CD4-positive, CD25-positive, alpha-beta regulatory T cell (primary cell): ENCODE measurements at places on chromosomes 2 and 18. TPM values are rescaled to one million over a fixed set of nuclear protein-coding genes. Genes with fewer than 3 reads are reported as not detected.

GRCh38 chr2:128523457-128523856 is 204.8 kb upstream of the HS6ST1 start:
- H3K4me3 ChIP-seq: no peak overlapping the region
- no peaks in the 10 kb centered on the region for H3K36me3 ChIP-seq
- DNase-seq: no peak
- no peaks in the 10 kb centered on the region for H3K27me3 ChIP-seq
- no peaks in the 10 kb centered on the region for H3K4me1 ChIP-seq

GRCh38 chr2:16165518-16166326 is 225.4 kb downstream of the MYCN start:
- H3K27me3 ChIP-seq: no peaks in the 10 kb centered on the region
- no peak for DNase-seq

DNA sequence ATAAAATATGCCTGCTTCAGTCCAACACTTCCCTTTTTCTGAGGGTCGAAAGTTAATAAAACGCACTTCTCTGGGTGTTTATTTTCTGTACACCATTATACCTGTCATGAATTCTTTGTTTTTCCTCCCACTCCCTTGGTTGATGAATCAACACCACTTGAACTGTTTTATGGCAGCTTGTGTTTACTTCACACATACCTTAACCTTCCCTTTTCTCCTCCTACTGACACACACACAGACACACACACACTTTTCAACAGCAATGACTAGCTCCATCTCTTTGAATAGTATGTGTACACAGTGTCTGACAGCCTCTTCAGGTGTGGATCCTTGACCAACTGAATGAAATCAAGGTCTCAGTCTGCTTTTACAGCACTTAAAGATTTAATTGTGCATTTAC is 91.3 kb downstream of the SATB2 start:
- H3K36me3 ChIP-seq: no peaks in the 10 kb centered on the region
- no peak for DNase-seq
- H3K27ac ChIP-seq: no peak overlapping the region
- H3K4me1 ChIP-seq: no peaks in the 10 kb centered on the region

DNA sequence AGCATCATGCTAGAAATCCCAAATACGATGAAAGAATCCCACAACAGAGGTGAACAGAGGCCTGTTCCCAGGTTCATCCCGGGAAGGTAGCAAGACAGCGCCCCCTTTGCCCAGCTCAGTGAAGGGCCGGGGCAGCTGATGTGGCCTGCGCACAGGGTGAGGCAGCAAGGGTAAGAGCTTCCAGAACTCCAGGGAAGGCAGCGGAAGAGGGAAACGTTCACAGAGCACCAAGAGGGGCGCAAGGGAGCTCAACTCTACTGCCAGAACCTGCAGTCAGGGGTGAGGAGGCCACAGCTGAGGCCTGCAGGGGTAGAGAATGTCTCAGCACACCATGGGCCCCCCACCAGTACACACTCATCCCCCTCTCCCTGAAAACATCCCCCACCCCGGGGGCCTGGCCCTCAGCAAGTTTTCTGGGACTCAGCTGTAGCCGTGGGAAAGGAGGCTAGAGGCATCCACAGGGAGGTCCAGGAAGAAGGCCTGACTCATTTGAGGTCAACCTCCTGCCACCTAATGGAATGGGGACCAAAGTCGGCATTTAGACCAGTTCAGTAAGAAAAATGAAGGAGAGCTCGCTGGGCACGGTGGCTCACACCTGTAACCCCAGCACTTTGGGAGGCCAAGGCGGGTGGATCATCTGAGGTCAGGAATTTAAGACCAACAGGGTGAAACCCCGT is 95.6 kb upstream of the ASAP2 start:
- no peaks in the 10 kb centered on the region for H3K4me1 ChIP-seq
- DNase-seq: no peak
- no peak overlapping the region for H3K4me3 ChIP-seq
- H3K27me3 ChIP-seq: no peaks in the 10 kb centered on the region
- H3K27ac ChIP-seq: no peak overlapping the region

GRCh38 chr2:35080231-35080910 is 1275.2 kb upstream of the CRIM1 start:
- no peaks in the 10 kb centered on the region for H3K36me3 ChIP-seq
- H3K4me3 ChIP-seq: no peak overlapping the region
- H3K27me3 ChIP-seq: no peaks in the 10 kb centered on the region
- DNase-seq: no peak
- no peaks in the 10 kb centered on the region for H3K4me1 ChIP-seq

DNA sequence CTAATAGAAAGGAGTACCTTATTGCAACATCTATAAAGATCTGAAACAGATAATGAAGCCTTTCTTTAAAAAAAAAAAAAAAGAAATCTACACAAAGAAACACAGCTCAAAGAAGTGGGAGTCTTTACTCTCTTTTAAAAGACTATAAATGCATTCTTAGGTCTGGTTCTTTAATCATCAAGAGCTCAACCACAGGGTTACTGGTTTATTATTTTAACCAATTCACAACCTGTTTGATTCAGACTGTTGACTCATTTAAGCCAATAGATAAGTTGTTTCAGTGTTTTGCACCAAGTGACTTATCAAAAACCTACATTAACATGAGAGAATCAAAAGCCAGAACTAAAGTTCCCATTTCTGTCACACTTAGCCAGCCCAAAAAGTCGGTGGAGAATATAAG is 93.1 kb downstream of the TCF4 start:
- no peaks in the 10 kb centered on the region for H3K4me1 ChIP-seq
- no peak overlapping the region for H3K27ac ChIP-seq
- DNase-seq: no peak
- no peak overlapping the region for H3K4me3 ChIP-seq
- no peaks in the 10 kb centered on the region for H3K36me3 ChIP-seq

GRCh38 chr2:137975280-137976271 is 11.3 kb downstream of the HNMT start:
- H3K4me1 ChIP-seq: no peaks in the 10 kb centered on the region
- no peak overlapping the region for H3K27ac ChIP-seq
- H3K4me3 ChIP-seq: no peak overlapping the region
- H3K36me3 ChIP-seq: no peaks in the 10 kb centered on the region
- no peaks in the 10 kb centered on the region for H3K27me3 ChIP-seq

- no peaks in the 10 kb centered on the region for H3K4me1 ChIP-seq
- DNase-seq: no peak
- no peak overlapping the region for H3K4me3 ChIP-seq
- H3K36me3 ChIP-seq: no peaks in the 10 kb centered on the region
These were observed 16.2 kb upstream of the LRATD1 start for GRCh38 chr2:14616342-14616741.

GRCh38 chr18:5890331-5891183 is 4.8 kb downstream of the TMEM200C start:
- H3K27ac ChIP-seq: no peak overlapping the region
- H3K4me1 ChIP-seq: peaks cover 2% of the 10 kb centered on the region
- no peaks in the 10 kb centered on the region for H3K36me3 ChIP-seq
- H3K4me3 ChIP-seq: no peak overlapping the region
- peak; percentile 4 for DNase-seq

- no peak overlapping the region for H3K4me3 ChIP-seq
- H3K4me1 ChIP-seq: no peaks in the 10 kb centered on the region
- no peaks in the 10 kb centered on the region for H3K36me3 ChIP-seq
These were observed 7.4 kb upstream of the NTSR2 start for GRCh38 chr2:11677136-11678055.

GRCh38 chr2:64934530-64934929 is 54.7 kb upstream of the SLC1A4 start:
- no peak overlapping the region for H3K27ac ChIP-seq
- H3K4me3 ChIP-seq: no peak overlapping the region
- peaks cover 4% of the 10 kb centered on the region for H3K4me1 ChIP-seq
- no peaks in the 10 kb centered on the region for H3K36me3 ChIP-seq
- H3K27me3 ChIP-seq: no peaks in the 10 kb centered on the region
- no peak for DNase-seq

DNA sequence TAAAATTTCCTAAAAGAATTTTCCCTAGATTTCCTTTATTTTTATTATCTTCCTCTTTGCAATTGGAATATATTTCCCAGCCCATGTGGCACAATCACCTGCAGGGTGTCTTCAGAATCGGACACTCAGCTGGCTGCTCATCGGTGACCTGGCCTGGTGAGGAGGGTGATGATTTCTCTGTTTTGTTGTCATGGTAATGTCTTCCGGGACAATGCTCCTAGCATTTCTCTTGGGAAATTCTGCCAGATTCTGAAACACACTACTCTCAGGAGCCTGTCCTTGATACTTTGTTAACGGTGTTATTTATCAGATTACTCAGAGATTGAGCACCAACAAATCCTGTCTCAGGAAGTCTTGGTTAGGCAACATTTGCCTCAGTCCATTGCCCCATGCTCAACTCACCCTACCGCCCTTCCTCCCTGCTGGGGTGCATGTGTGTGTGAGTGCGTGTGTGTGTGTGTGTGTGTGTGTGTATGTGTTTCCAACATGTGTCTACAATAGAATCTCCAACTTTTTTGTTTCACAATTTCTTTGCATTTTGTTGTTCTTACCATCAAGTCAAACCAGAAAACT is 70.3 kb downstream of the MYT1L start:
- no peak for DNase-seq
- no peak overlapping the region for H3K4me3 ChIP-seq
- no peak overlapping the region for H3K27ac ChIP-seq
- H3K27me3 ChIP-seq: no peaks in the 10 kb centered on the region

- H3K4me3 ChIP-seq: no peak overlapping the region
- no peak for DNase-seq
- H3K27ac ChIP-seq: no peak overlapping the region
- H3K36me3 ChIP-seq: no peaks in the 10 kb centered on the region
- H3K4me1 ChIP-seq: no peaks in the 10 kb centered on the region
- H3K27me3 ChIP-seq: no peaks in the 10 kb centered on the region
These were observed 126.6 kb upstream of the KCNH7 start for GRCh38 chr2:162965191-162965590.

GRCh38 chr18:56638232-56639103 is at the start of gene TXNL1:
Gene TXNL1 (minus strand): TSS chr18:56638592. CDS start chr18:56638440, 152 bp downstream.
- H3K4me1 ChIP-seq: peaks cover 24% of the 10 kb centered on the region
- H3K4me3 ChIP-seq: peak within 1 kb of the TSS; percentile 98
- H3K27ac ChIP-seq: peak within 1 kb of the TSS; percentile 90
- H3K36me3 ChIP-seq: peaks cover 7% of the 10 kb centered on the region
- H3K27me3 ChIP-seq: no peaks in the 10 kb centered on the region

- peak; percentile 4 for DNase-seq
- no peaks in the 10 kb centered on the region for H3K36me3 ChIP-seq
- no peak overlapping the region for H3K4me3 ChIP-seq
- no peaks in the 10 kb centered on the region for H3K27me3 ChIP-seq
These were observed 99.9 kb downstream of the TRIB2 start for GRCh38 chr2:12816379-12817306.

GRCh38 chr2:91477731-91478672 is 2786.5 kb downstream of the RPIA start:
- peaks cover 4% of the 10 kb centered on the region for H3K27me3 ChIP-seq
- H3K4me3 ChIP-seq: no peak overlapping the region
- peaks cover 17% of the 10 kb centered on the region for H3K4me1 ChIP-seq
- H3K27ac ChIP-seq: no peak overlapping the region
- DNase-seq: peak; percentile 30
- H3K36me3 ChIP-seq: no peaks in the 10 kb centered on the region

DNA sequence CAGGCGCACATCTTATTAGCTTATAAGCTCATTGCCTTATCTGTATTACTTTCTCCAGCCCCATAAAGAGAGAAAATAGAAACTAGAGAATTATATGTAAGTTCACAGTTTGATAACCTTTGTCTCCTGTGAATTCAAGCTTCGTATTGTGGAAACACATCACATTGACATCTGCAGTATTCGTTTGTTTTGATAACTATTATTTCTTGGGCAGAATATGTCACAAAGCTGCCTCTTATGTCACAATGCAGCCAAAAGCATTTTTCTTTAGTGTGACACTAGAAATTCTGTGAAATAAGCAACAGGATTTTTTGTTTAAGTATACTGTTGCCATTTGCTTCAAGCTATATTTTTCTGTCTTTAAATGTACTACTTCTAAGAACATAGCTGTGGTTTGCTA is 221.5 kb downstream of the DOK6 start:
- H3K27ac ChIP-seq: no peak overlapping the region
- H3K4me3 ChIP-seq: no peak overlapping the region
- no peaks in the 10 kb centered on the region for H3K4me1 ChIP-seq
- no peak for DNase-seq
- no peaks in the 10 kb centered on the region for H3K27me3 ChIP-seq

- no peak overlapping the region for H3K27ac ChIP-seq
- H3K4me3 ChIP-seq: no peak overlapping the region
- no peaks in the 10 kb centered on the region for H3K27me3 ChIP-seq
- H3K36me3 ChIP-seq: no peaks in the 10 kb centered on the region
- no peak for DNase-seq
These were observed 43.7 kb downstream of the AGAP1 start for GRCh38 chr2:235537587-235537986.

- H3K36me3 ChIP-seq: no peaks in the 10 kb centered on the region
- H3K27ac ChIP-seq: no peak overlapping the region
- no peak overlapping the region for H3K4me3 ChIP-seq
- no peaks in the 10 kb centered on the region for H3K4me1 ChIP-seq
- H3K27me3 ChIP-seq: no peaks in the 10 kb centered on the region
- DNase-seq: no peak
These were observed 152.1 kb downstream of the THSD7B start for GRCh38 chr2:136917411-136917881.

GRCh38 chr2:219362524-219363164 is 25.1 kb downstream of the DNPEP start:
- no peak for DNase-seq
- peaks cover 2% of the 10 kb centered on the region for H3K27me3 ChIP-seq
- H3K4me1 ChIP-seq: peaks cover 7% of the 10 kb centered on the region
- H3K4me3 ChIP-seq: no peak overlapping the region
- no peaks in the 10 kb centered on the region for H3K36me3 ChIP-seq

DNA sequence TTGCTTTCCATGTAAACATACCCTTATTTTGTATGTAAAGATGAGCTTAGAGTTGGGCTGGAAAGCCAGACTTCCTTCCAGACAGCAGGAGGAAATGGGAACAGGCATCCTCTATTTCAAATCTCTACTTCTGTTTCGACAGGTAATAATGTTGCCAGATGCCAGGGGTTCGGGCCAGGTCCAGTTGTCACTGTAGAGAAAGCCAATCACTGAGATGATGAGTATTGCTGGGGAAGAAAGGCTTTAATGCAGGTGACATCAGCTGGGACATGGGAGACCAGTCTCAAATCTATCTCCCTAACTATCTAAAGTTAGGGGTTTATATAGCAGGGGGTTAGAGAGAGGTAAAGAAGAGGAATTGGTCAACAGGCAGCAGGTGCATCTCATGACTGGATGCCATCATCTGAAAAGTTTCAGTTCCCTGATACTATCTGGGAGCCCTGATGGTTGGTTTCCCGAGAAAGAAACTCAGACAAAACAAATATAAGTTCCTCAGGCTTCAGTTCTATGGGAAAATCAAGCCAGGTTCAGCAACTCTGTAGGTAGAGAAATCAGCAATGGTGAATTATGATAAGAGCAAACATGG is 9.3 kb upstream of the MTCL1 start:
- H3K36me3 ChIP-seq: no peaks in the 10 kb centered on the region
- no peak overlapping the region for H3K27ac ChIP-seq
- no peak overlapping the region for H3K4me3 ChIP-seq
- H3K27me3 ChIP-seq: peaks cover 3% of the 10 kb centered on the region
- no peaks in the 10 kb centered on the region for H3K4me1 ChIP-seq
- no peak for DNase-seq

- H3K27me3 ChIP-seq: peaks cover 3% of the 10 kb centered on the region
- H3K36me3 ChIP-seq: no peaks in the 10 kb centered on the region
- DNase-seq: no peak
- H3K27ac ChIP-seq: no peak overlapping the region
These were observed 35.0 kb downstream of the SLC14A2 start for GRCh38 chr18:45650321-45650720.

Gene KIF1A
- total RNA-seq: not detected

Gene PPP1R1C
- total RNA-seq: not detected

Gene HOXD12
- total RNA-seq: not detected

Gene C18orf54
- total RNA-seq: 2.7 TPM

Gene MLPH
- 0.47 TPM for total RNA-seq

Gene NCKAP5
- total RNA-seq: not detected

Gene ERICH2
- total RNA-seq: not detected
